ENCODE measurements at places on chromosomes 12 and 14.
A peak's percentile ranks its signal among the peaks of the same experiment; 100 is the strongest.

DNA sequence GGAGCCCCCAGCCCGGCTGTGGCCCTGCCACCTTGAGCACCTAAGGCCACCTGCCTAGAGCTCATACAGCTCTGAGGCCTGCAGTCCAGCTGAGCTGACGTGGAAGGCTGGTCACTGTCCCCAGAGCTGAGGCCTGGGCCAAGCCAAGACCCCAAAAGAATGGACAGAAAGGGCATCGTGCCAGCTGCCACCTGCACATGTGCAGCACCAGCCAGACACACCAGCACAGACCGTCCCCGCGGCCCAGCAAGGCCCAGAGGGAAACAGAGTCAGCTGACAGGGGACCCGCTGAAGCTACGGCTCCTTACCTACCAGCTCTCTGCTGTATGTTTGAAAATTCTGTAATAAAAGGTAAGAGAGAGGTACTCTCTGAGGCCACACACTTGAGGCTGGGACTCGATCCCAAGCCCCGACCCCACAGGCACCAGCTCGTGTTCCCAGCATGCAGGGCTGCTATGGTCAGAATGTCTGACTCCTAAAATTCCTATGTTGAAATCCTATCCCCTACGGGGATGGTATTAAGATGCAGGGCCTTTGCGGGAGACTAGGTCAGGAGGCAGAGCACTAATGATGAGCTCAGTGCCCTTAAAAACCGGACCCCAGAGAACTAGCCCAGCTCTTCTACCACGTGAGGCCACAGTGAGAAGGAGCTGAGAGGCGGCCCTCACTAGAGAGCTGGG is 25.4 kb downstream of the BRF1 start:
- DNase-seq: peak; percentile 76

DNA sequence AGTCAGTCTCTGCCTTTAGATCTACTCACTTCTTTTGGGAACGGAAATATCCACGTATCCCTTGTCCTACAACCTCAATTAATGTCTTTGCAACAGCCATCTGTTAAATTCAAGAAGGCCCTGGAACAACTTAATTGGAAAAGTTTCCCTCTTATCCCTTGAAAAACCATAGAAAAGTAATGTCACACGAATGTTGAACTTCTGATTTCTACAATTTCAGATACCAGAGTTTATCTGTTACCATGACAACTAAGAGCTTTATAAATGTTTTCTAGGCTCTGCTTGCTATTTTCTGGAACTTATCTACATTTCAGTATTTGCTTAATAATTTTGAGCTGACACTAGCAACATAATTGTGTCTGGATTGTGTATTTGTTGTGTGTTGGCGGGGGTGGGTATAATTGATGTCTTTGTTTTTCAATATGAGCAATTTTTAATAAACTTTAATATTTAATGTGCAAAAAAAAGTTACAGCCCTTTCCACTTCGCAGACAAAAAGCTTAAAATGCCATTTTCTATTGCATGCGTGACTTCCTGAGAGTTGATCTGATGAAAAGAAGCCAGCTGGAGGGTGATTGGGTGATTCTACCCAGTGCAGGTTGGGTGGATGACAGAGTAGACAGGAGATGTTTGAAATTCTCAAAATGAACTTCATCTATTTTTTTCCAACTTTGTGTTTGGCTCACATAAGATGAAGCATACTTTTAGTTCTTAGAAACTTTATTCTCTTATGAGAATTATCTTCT is 11.8 kb upstream of the EDDM3A start:
- no peak for DNase-seq

- DNase-seq: peak; percentile 8
Observed at GRCh38 chr14:81565441-81566290, 32.0 kb upstream of the SEL1L start.

DNA sequence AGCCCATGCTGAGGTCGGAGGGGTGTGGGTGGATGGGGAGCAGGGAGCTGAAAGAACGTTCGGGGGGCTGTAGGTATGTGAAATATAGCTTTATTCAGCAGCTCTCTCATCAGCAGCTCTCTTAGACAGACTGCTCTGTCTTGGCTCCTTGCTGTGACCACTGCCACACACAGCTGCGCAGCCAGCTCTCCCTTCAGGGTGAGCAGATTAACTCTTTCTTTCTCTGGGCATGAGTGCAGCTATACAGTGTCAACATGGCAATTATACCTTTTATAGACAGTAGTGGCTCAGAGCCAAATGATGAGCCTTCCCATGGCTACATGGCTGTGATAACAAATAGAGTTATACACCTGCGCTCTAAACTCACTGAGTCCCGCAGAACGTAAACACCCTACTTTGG is 137.7 kb upstream of the NEDD1 start:
- no peak for DNase-seq

DNA sequence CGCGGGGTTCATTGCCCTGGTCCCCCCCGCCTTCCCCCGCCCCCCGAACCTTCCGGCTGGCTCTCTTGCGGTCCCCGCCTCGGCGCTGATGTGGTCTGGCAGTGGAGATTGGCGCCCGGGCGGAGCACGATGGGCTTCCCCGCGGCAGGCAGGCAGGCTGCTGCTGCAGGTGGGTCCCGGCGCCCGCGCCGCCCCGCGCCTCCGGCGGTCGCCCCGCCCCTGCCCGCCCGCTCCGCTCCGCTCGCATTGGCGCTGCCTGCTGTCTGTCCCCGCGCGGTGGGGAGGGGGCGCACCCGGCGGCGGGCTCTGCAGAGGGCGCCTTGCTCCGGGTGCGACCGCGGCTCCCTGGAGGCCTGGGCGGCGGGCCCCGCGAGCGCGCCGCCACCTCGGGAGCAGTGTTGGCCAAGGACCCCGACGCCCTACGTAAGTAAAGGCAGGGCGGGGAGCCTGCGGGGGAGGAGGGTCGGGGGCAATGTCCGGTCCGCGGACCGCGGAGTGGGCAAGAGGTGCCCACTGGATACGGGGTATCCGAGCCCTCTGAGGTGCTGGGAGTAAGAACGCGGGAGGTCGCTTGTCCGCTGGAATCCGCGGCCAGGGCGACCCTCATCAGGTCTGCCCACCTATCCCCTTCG is at the start of gene AKAP5:
Gene AKAP5 (plus strand): TSS at position 309 of the 632 bp plus-strand sequence. CDS start 2,896 bp downstream, outside the sequence.
- DNase-seq: peak; percentile 42

DNA sequence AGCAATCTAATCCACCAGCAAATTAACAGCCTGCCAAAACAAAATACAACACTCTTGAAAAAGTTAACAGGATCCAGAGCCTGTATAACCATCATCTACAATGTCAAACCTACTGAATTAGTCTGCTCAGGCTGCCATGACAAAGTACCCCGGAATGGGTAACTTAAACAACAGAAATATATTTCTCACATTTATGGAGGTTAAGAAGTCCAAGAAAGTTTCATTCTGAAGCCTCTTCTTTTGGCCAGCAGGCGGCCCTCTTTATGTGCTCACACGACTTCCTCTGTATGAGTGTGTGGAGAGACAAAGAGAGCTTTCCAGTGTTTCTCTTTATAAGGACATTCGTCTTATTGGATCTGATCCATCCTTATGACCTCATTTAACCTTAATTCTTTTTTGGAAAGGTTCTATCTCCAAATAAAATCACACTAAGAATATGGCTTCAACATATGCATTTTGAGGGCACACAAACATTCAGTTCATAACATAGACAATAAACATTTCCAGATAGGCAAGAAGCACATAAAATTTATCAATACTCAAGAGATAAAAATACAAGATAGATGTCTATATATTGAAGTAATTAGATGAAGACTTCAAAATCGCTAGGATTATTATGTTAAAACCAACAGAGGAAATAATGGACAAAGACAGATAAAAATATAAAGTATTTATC is 5.9 kb upstream of the RERG start:
- DNase-seq: peak; percentile 67

GRCh38 chr14:22886500-22887259 is 3.7 kb downstream of the REM2 start:
- peak; percentile 66 for DNase-seq

GRCh38 chr14:75254901-75255584 is 23.6 kb upstream of the FOS start:
- DNase-seq: no peak

- DNase-seq: peak; percentile 65
Observed at GRCh38 chr12:91432089-91432488, 249.5 kb upstream of the DCN start.

DNA sequence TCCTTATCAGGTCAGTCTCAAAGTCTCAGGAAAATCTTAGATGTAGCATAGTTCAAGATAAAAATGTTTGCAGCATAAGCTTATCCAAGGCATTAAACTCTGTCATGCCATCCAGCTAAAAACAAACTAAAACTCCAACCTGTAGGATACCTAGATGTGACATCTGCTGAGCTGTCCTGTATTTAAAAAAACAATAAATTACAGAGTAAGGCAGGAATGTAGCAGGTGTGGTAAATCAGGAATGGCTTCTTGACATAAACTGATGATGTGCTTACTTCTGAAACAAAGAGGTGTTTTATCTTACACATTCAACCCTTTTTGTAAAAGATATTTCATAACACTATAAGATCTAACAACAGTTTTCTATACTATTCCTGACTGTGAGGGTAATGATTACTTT is 30.6 kb upstream of the DLGAP5 start:
- no peak for DNase-seq

DNA sequence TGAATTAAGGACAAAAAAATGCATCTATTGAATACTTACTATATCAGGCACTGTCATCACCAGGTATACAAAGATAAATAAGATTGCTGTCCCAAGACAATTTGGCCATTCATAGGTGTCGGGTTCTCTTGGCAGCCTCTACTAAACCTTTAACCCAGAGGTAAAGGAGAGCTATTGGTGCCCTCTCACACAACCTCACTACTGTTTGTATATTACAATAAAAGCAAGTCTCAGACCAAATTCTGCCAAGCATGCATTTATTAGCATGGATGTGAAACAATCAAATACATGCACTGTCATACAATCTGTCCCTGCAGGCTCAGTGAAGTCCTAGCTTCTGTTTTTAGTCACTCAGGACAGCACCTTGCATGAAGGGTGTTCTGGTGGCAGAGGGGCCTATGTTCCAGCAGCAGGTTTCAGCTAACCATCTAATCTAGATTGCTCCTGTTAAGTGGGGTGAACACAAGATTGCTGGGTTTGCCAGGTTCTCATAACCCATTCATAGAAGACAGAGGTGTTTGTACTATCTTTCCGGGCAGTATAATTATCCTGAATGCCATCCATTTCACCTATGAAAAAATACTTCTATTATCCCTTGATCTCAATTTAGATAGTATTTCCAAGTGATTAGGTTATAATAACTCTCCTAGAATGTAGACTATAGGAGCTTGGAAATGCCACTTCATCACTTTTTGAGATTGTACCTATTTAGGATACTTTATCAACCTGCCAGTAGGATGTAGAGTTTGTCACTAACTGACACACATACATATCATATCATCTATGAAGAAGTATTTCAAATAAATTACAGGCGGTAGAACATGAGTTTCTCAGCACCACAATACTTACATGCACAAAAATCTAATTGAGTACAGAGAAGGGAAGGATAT is 254.0 kb upstream of the KRR1 start:
- DNase-seq: no peak

GRCh38 chr14:75906680-75907280 is 75.0 kb downstream of the TGFB3 start:
- DNase-seq: peak; percentile 66

- peak; percentile 52 for DNase-seq
Observed at GRCh38 chr12:75478116-75478794, 2.3 kb upstream of the GLIPR1 start.

DNA sequence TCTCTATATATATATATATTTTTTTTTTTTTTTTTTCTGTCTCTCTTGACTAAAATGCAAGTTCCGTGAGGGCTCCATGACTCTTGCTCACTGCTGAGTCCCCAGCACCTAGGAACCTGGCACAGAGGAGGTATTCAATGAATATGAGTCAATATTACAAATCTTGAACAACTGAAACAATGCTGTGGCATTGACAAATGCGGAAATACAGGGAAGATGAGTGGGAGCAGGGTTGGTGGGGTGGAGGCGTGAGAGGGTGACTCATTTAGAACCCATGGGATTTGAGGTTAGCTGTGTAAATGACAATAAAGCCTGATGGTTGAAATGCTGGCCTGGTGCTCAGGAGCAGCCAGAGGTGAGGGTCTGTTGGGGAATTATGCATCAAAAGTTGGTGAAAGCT is 121.7 kb upstream of the FUT8 start:
- DNase-seq: peak; percentile 97

GRCh38 chr14:49621114-49621881 is 699 bp downstream of the MGAT2 start:
- peak; percentile 73 for DNase-seq

DNA sequence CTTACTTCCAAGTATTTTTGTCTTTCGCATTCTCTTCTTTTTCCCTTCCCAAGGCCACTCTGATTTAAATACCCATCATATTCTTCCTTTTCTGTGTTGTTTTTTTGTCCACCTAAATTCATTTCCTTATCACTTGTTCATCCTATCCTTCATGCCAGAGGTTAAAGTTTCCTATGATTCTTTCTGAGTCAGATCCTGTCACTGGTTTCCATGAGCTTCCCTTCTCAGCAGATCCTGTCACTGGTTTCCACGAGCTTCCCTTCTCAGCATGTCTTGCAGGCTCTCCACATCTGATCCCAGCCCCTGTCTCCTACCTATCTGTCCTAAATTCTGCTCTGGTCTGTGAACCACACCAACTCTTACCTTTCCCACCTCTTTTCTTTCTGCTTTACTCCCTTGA is 311.8 kb upstream of the RGS6 start:
- DNase-seq: peak; percentile 69

DNA sequence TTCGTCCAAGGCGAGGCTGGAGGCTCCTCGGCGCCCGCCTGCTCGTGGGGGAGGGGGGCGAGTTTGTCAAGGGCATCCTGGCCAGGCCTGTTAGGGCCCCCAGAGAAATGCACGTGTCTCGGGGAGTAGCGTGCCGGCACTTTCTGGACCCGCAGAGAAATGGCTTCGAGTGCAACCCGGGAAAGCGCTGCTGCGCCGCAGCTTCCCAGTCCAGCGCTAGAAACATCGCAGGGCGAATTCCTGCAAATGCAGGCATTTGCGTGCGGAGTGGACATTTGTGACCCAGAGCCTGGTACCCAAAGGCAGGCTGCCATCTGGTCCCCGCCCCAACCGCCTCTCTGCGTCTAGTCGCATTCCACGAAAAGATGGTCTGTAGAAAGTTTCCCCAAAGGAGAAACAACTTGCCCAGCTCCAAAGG is 756 bp downstream of the LGR5 start:
- DNase-seq: peak; percentile 39

GRCh38 chr12:75553398-75553797 is 42.0 kb upstream of the KRR1 start:
- DNase-seq: peak; percentile 47

Measured in fibroblast of skin of back (primary cell).